ENCODE measurements at places on chromosomes 3 and 15.

- DNase-seq: no peak
Observed at GRCh38 chr3:190024912-190025311, 95.8 kb downstream of the P3H2 start.

DNA sequence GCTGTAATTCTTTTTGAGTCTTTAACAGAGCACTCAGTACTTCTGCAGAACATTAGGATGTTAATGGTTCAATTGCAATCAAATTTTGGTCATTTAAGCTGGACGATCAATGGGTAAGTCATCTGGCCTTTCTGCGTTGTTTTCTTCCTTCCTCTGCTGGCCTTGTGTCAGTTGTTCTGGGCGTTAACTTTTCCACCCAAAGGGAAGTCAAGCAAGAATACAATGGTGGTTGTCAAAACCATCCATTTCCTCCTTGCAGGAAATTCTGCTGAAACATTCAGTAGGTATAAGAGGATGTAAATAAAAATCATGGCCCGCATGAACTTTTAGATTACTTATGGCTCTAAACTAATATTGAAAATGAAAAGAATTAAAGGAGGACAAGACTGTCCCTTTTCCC is 584.0 kb downstream of the GRM7 start:
- no peak for DNase-seq

GRCh38 chr15:82108489-82109078 is 62.8 kb upstream of the MEX3B start:
- no peak for DNase-seq

DNA sequence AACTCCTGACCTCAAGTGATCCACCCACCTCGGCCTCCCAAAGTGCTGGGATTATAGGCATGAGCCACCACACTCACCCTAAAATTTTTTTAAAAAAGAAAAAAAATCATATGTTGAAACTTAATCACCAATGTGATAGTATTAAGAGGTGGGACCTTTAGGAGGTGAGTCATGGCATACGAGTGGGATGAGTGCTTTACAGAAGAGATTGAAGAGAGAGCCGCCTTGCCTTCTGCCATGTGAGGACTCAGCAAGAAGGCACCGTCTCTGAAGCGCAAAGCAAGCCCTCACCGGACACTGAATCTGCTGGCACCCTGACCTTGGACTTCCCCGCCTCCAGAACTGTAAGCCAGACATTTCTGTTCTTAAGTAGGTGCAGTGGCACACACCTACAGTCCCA is 5.5 kb downstream of the ARPIN start:
- DNase-seq: no peak

DNA sequence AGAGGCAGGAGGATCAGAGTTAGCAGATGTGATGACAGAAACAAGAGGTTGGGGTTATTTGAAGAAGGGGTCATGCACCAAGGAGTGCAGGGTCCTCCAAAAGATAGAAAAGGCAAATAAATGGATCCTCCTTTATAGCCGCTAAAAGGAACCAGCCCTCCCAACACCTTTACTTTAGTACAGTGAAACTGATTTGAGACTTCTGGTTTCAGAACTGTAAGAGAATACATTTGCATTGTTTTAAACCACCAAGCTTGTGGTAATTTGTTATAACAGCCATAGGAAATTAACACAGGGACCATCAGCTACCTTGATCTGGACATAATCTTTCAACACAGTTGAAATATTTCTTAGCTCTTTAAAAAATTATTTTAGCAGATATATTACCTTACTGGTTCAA is 166.6 kb downstream of the TIGIT start:
- DNase-seq: no peak

GRCh38 chr3:43010638-43011037 is 31.5 kb downstream of the GASK1A start:
- DNase-seq: no peak

GRCh38 chr15:52540374-52541012 is 11.8 kb upstream of the MYO5A start:
- DNase-seq: no peak

DNA sequence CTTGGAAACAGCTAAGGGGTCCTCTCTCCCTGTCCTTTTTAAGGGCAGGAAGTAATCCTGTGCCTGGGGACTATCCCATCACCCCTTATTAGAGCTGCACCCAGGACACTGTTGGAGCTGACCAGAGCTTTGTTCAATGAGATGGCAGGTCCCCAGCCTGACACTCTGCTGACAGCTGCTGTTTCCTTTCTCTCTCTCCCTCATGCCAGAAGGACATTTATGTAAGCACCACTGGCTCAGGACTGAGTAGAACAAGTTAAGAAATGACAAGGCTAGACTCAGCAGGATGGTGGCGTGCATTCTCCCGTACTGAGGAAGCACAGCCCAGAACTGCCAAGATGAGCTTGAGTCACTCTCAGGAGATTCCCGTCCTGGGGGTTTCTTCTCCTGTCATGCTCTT is 17.3 kb downstream of the GJD2 start:
- DNase-seq: no peak

DNA sequence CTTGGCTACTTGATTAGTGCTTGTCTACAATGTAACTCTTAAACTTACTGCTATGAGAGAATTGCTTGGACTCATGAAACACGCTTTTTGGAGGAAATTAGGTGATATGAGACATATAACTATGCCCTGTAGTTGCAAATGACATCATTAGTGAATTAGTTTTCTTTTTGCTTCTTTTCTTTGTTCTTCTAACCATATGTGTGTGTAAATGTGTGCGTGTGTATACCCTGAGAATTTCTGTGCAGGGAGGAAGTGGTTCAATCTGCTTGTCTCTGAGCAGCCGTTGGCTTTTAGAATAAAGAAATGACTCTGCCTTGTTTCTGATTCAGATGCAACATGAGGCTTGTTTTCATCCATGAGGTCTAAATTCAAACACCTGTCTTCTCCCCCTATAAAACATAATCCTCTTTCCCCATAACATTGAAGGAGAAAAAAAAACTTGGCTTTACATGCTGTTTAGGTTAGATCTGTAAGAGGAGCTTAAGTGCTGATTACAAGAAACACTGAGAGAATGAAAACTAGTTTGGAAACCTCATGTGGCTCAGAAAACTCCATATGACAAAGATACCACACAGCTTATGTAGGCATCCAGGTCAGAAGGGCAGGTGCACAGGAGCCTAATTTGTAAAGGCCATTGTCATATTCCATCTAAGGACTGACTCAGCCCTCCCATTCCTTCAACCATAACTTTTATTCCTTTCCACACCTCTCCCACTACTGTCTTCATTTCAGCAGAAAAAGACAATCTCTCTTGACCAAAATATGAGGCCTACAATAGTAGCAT is 30.5 kb upstream of the BLM start:
- no peak for DNase-seq

DNA sequence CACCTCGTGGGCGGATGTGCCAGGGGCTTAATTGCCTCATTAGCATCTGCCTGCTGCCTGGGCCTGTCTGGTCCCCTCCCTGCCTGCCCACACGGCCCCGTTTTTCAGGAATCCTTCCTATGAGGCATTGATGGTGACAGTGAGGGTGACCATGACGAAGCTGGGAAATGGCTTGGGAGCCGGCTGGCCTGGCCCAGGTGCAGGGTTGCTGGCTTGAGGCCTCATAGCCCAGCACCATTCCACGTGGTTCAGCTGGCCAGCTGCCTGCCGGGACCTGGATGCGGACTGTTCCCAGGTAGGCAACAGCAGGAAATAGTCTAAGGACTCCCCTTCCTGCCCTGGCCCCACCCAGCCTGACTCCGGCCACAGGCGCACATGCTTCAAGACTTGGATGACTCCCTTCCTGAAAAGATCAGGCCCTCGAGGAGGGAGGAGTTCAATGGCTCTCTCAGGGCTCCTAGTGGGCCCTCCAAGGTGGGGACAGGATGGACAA is 8.9 kb upstream of the DUSP7 start:
- no peak for DNase-seq

DNA sequence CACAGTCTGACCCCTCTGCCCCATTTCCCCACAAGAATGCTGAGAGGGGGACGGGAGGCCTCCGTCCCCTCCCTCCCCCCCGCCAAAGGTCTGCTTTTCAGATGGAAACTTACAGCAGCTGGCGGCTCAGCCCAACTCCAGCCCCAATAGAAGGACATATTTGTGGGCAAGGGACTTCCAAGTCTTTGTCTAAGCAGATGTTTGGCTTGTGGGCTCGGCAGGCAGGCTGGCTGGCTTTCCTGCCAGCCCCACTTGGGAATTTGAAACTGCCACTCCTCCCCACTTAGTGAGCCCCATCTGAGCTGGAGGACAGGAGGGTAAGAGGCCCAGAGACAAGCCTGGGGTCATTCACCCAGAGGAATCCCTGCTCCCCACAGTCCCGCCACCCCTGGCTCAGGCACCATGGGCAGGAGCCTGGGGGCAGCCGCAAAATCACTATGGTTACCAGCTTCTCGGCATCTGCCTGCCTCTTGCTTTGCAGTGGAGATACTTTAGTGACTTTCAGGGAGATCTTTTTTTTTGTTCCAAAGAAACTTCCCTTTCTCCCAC is 53.6 kb downstream of the LMCD1 start:
- no peak for DNase-seq

DNA sequence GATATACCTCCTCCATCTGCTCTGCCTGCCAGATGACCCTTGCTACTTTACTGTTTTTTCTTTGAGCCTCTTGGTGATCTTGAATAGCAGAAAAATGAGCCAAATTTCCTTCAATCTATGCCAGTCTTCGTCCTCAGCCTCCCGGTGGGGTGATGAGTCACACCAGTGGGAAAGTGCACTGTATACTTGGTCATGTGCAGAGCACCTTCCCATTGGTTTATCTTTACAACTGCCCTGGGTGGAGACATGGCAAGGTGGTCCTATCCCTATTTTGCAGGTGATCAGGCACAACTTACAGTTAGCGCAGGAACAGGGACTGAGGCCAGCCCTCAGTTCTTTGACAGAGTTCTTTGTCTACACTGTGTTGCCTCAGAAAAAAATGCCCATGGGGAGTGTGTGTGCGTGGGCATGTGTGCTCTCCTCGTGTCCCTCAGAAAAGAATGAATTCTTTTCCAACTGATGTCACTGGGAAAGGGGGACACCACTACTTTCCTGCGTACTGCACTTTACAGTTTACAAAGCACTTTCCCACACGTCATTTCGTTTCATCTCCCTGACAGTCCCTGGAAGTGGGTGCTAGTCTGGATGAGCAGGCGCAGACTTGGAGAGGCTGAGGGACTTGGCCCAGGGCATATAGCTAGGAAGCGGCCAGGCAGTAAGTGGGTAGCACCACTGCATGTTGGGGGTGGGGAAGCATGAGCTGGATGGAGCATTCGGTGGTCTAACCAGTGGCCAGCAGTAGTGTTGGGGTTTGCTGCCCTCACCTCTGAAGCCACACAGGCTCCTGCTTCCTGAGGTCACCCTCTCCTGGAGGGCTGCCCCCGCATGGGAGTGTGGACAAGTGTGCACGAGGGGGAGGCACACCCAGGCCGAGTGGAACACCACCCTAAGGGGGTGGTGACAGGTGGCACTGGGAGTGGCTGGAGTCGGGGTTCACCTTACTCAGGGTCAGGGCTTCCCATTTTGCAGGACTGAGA is 24.1 kb downstream of the SMAD3 start:
- DNase-seq: no peak

DNA sequence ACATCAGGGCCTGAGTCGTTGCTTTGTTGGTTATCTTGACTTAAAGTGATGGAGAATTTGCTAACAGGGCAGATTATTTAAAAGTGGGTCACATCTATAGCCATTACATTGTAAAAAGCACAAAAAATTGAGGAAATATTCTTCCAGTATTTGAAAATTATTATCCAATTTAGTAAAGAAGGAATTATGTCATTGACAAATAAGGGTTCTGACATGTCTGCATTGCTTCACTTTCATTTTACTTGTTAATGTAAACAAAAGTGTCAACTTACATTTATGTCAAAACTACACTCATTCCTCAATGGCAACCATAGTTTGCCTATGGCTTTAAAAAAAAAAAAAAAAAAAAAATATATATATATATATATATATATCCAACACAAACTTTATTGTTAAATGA is 3.4 kb upstream of the PARP14 start:
- DNase-seq: no peak

DNA sequence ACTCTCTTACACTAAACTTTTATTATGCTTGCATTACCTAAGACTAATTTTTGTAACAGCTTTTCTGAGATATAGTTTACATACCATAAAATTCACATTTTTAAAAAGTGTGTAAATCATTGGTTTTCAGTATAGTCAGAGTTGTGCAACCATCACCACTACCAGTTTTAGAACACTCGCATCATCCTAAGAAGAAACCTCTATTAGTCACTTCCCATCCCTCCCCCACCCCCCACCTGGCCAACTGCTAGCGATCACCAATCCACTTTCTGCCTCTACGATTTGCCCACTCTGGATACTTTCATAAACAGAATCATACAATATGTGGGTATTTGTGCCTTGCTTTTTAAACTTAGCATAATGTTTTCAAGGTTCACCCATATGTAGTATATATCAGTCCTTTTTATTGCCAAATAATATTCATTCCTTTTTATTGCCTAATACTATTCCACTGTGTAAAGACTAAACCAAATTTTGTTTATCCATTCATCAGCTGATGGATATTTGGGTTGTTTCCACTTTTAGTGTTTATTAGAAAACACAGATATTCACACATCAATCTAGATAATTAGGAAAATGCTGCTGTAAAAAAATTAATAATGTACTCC is 23.0 kb downstream of the UBP1 start:
- no peak for DNase-seq

DNA sequence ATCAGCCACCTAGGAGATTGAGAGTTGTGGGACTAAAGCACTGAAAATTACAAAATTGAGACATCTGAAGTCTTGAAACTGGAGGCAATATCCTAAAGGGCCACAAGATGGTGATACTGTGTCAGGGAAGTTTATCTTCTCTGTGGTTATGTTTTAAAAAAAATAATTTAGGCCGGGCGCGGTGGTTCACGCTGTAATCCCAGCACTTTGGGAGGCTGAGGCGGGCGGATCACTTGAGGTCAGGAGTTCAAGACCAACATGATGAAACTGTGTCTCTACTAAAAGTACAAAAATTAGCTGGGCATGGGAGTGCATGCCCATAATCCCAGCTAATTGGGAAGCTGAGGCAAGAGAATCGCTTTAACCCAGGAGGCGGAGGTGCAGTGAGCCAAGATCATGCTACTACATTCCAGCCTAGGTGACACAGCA is 17.9 kb upstream of the NIT2 start:
- DNase-seq: no peak

GRCh38 chr15:66894986-66895780 is 170.2 kb upstream of the SMAD3 start:
- no peak for DNase-seq

DNA sequence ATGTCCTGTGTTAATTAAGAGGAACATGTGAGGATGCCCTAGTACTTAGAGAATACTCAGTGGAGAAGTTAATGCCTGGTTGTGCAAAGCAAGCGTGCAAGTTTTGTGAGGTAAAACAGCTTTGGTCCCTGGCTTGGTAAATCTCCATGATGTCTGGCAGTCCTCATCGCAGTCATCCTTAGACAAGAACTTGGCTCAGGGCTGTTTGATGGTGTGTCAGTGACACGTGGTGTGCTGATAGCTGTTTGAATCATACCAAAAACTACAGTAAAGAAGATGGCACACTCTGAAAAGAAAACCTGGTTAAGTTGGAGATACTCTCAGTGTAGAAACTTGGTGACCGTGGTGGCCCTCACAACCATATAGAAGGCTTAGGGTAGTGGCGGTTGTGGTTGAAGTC is 361.7 kb downstream of the FEZF2 start:
- no peak for DNase-seq

- DNase-seq: no peak
Observed at GRCh38 chr3:134883697-134884385, 88.8 kb downstream of the EPHB1 start.

GRCh38 chr3:33791477-33792166 is 6.8 kb upstream of the PDCD6IP start:
- DNase-seq: no peak

GRCh38 chr3:106247902-106248684 is 379.3 kb upstream of the CBLB start:
- no peak for DNase-seq

- DNase-seq: no peak
Observed at GRCh38 chr3:20230954-20231353, 44.9 kb upstream of the SGO1 start.
